T-helper 22 cell (primary cell): ENCODE measurements at places on chromosomes 13 and 19.

DNA sequence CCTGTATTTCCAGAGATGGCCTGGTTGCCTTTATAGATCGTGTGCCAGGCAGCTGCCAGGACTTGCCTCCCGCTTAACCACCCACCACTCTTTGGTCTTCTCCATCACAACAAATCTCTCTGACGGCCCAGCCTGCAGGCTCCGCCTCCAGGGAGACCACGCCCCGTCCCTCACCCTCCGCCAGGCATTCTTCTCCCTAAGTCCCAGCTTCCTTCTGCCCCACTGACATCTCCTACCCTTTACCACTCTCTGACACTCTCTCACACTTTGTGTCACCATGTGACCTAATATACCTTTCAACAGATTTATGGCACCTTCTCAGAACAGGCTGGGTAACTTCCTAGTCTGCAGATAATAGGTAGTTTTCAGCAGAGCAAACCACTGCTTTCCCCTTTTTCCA is 95.1 kb downstream of the CAB39L start:
- no peak for DNase-seq

GRCh38 chr19:7254590-7254989 is 39.6 kb downstream of the INSR start:
- no peak for DNase-seq

DNA sequence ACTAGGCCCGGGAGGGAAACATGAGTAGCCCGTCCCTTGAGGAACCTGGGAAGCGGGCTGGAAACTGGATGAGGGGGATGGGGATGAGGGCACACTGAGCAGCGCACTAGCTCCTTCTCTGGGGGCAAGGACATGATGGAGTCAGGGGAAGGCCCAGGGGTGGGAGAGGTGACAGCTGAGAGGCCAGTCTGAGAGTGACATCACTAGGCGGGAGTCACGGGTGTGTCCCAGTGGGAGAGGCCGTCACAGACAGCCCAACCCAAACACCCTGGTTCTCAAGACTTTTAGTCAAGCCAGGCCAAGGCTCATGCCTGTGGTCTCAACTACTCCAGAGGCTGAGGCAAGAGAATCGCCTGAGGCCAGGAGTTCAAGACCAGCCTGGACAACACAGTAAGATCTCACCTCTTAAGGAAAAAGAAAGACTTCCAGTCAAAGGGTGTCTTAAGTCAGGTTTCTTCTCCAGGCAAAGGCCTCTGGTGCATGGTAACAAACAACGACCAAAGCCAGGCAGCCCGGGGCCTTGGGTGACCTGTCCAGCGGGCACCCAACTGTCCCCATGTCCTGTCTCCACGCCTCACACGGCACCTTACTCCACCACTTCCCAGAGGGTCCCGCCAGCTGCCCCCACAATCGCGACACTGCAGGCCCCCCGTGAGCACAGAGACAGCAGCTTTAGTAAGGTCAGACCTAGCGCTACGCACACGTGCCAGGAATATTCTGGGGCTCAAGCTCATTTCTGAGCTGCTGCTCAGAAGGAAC is 25.5 kb upstream of the TIMM44 start:
- DNase-seq = no peak

DNA sequence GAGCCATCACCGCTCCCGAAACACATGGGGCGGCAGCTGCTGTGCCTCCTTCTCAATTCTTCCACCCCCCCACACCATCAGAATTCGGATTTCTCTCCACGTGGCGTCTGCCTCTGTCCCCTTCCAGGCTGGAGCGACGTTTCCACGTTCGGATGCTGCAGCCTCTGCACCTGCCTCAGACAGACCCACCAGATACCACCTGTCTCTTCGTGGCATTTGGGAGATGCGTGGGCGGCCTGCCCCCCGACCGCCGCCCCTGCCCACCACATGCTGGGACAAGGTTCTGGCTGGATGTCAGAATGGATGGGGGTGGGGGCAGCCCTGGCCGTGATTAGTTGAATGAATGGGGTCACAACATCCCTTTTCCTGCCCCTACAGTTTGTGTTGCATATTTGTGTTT is 90.0 kb downstream of the SLC7A1 start:
- DNase-seq = no peak

- DNase-seq = no peak
Observed at GRCh38 chr13:32272021-32272683, 43.0 kb downstream of the ZAR1L start.

DNA sequence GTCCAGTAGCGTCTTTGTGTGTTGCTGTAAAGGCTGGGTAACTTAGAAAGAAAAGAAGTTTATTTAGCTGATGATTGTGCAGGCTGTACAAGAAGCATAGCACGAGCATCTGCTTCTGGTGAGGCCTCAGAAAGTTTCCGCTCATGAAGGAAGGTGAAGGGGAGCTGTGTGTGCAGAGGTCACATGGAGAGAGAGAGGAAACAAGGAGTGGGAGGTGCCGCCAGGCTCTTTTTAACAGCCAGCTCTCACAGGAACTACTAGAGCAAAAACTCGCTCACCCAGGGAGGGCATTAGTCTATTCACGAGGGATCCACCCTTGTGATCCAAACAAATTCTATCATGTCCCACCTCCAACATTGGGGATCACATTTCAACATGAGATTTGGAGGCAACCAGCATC is 99.8 kb downstream of the GPR12 start:
- DNase-seq = no peak

- DNase-seq = no peak
Observed at GRCh38 chr13:48625413-48626076, 28.2 kb upstream of the CYSLTR2 start.

DNA sequence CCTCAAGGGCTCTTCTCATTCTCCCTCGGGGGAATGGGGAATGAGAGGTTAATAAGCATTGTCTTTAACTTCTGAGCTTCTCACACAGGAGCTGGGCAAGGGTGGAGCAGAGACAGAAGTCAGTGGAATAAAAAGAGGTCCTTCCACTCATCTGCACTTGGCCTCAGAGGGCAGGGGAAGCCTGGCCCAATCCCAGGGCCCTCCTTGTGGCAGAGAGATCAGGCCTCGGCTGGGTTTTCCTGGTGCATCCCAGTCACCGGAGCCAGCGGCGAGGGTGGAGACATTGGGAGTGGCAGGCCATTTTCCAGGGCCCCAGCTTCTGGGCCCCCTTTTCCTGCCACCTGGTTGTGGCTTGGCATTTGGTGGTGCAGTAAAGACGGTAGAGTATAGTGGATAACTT is 10.6 kb downstream of the CALM3 start:
- DNase-seq = no peak

GRCh38 chr19:58374200-58374599 is 6.6 kb downstream of the ZNF837 start:
- no peak for DNase-seq
